ENCODE measurements at places on chromosomes 2 and 18.

- no peak for DNase-seq
Observed at GRCh38 chr2:45786836-45787357, 135.4 kb downstream of the PRKCE start.

DNA sequence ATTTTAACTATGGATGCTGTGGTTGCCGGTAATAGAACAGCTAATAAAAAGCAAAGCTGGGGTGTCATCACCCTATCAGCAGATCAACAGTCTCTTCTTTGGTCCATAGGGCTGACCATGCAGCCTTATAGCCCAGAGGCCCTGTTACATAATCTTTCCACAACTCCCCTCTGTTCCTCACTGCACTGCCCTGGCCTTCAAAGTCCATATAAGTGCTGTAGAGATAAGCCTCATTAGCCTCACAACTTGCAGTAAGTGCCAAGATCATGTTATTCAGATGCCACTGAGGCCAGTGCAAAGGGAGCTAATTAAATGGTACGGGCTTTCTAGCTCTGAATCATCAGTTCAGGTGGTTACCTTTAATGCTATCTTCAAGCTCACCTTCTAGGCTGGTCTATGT lies 89.7 kb upstream of the CXCR4 start:
- peak; percentile 72 for DNase-seq

- no peak for DNase-seq
Observed at GRCh38 chr18:55106466-55106865, 147.2 kb upstream of the CCDC68 start.

- no peak for DNase-seq
Observed at GRCh38 chr18:45916302-45916701, 50.8 kb downstream of the EPG5 start.

DNA sequence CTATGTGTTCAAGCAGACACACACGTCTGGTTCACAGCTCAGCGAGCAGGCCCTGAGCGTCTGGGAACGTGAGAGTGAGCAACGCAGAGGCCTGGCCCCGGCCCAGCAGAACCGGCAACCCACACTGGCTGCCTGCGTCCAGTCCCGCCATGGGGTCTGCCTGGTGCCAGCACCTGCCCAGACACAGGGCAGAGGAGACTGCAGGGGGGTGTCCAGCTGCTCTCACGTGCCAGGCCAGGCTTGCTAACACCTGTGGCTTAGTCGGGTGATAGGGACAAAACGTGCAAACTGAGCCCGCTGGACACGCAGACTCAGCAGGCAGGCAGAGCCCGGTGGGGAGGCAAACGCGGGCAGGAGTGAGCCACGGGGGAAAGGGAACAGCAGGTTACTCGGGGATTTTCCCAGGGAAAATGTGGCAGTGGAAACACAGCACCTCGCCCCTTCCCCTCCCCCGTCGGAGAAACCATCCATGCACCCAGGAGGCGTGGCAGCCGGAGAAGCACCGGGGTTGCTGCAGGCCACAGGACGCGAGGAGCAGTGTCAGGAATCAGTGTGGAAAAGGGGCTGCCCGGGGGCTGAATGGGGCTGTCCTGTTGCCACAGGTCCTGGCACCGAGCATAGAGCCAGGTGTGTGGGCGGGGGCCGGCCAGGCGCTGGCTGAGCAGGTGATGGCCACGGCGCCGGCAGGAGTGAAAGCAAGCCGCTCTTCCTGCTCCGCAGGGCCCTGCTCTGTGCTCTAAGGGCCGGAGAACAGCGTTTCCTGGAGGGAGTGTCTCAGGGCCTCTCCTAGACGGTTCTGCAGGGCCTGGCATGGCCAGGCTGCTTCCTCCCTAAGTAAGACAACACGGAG lies 154.7 kb downstream of the HDAC4 start:
- DNase-seq = no peak

DNA sequence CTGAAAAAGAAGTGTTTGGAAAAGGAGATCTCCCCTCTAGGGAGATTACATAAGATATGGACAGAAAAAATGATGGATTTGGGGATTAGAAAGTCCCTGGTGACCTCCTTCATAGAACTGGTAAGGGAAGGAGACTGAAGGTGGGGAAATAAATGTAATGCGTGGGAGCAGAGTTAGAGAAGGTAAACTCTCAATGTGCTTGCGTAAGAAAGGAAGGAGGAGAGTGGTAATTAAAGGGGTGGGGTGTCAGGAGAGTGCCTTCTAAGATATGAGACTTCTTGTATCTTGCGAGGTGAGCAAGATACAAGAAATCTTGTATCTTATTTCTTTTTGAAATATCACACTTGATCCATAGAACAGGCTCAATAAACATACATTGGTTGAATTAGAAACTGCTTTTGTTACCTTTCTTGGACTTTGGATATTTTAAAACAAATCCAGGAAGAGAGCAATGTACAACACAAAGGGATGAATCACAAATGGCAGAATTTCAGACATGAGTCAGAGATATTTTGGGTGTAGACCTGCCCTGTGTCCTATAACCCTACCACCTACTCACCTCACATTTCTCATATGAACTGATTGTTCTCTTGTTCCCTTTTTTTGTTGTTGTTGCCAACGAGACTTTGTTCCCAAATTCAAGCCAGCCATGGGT lies 342.4 kb downstream of the INSIG2 start:
- no peak for DNase-seq

DNA sequence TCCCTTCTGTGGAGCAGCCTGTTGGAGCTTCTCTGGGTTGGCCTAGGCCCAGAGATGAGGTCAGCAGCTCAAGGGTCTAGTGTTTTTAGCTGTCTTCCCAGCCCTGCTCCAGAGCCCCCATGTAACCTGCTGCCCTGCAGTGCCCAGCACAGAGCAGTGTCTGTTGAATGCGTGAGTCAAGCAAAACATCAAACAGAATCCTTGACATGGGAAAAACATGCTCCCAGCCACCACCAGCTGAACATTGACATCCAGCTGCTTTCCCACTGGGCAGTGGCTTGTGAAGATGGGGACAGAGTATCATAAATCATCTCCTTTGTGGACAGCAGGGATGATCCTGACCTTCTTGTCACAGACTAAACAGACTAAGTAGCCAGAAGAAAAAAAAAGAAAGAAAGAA lies 22.6 kb downstream of the IMPA2 start:
- no peak for DNase-seq

Data from OCI-M1 (cell line).